CD4-positive, alpha-beta T cell treated with Interleukin-15 for 4 hours (primary cell): ENCODE measurements at places on chromosomes 6 and 20.

- DNase-seq: no peak
These were observed 236.3 kb upstream of the ZNF217 start for GRCh38 chr20:53829724-53830521.

DNA sequence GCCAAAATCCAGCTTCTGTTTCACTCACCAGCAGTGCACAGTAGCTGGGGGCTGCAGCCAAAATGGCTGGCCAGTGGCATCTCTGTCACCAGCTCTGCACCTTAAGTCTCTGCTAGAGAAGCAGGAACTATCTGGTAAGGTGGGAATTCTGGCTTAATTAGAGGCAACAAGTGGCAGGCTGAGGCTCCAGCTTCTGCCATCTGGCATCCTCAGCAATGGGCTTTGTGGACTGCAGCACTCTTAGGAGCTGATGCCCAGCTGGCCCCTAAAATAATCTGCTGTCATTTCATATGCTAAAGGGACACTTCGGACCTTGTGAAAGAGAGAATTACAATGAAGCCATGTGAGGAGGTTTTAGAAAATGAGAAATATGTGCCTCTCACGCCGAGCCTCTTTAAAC is 4.6 kb upstream of the CLDN20 start:
- no peak for DNase-seq

- peak; percentile 25 for DNase-seq
These were observed at the start of gene MYO6 for GRCh38 chr6:75748743-75749538. MYO6 (plus strand) TSS chr6:75749239; CDS start chr6:75817548, 68,309 bp downstream.

DNA sequence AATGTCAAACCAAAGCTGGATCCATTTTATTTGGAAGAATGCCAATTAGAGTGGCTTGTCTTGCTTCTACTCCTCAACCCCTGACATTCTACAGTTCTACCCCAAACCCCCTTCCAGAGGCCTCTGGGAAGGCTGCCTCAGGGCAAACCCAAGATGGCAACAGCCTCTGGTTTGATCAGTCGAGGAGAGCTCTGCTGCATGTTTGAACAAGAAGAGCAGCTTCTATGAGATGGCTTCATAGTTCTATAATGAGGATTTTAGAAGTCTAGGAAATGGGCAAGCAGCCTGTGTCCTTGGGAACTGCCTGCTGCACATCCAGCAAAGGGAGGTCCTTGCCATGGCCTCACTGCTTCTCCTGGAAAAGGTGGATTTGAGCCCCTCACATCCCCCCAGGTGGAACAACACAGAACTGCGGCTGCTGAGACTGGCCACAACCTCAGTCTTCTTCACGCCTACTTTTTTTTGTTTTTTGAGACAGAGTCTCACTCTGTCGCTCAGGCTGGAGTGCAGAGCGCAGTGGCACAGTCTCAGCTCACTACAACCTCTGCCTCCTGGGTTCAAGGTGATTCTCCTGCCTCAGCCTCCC is 37.9 kb downstream of the ZC3H12D start:
- no peak for DNase-seq

DNA sequence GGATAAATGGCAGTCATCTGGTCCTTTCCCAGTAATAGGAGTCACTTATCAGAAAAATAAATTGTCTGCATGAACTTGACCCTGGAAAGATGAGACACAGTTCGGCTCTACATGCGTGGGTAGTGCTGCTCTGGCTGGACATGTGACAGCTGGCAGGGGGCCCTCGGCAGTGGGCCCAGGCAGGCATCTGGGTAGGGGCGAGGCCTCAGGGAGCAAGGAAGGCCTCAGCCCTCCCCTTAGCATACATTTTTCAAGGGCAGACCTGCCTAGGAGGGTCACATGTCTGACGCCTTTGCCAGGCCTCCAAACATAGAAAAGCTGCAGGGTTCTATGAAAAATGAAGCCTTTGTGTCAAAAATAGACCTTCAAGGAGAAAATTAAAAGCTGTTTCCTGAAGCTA is 12.8 kb upstream of the ILRUN start:
- no peak for DNase-seq

GRCh38 chr6:40331545-40331944 is 255.6 kb downstream of the LRFN2 start:
- no peak for DNase-seq

DNA sequence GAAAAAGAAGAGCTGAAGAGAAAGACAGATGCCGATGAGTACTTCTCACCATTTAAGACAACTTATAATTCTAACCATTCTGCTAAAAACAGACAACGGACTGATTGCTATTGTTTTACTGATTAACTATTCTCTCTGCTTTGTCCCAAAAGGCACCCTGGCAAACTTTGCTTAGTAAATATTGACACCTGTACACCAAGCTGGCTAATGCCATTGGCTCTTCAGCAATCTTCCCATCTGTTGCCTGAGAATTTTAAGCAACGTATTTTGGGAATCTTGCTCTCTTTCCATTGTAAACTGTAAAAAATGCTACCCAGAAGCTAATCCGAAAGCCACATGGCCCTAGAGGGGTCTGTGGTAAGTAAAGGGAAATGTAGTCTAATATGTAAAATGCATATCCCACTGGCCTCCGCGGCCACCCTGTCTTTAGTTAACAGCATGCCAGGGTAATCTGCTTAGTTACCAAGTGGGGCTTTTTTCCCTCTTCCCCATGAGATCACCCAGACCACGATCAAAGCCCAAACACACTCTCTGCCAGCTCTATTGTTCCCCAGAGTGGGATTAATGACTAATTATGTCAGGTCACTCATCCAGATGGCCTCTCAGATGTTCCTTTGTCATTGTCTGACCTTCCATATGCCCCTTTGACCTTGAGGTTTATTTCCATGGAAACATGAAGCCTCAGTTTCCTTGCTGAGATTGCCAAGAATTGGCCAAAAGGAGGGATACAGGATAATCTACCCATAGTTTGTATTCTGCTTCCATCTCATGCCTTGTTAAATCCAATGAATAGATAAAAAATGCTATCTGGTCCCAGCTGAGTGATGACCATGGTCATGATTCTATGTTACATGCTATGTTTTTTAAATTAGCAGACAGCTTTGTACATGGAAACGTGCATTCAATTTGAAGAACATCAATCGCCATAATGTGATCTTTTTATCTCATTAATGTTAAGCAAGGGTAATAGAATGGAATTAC is 216.4 kb upstream of the MCHR2 start:
- DNase-seq: no peak

DNA sequence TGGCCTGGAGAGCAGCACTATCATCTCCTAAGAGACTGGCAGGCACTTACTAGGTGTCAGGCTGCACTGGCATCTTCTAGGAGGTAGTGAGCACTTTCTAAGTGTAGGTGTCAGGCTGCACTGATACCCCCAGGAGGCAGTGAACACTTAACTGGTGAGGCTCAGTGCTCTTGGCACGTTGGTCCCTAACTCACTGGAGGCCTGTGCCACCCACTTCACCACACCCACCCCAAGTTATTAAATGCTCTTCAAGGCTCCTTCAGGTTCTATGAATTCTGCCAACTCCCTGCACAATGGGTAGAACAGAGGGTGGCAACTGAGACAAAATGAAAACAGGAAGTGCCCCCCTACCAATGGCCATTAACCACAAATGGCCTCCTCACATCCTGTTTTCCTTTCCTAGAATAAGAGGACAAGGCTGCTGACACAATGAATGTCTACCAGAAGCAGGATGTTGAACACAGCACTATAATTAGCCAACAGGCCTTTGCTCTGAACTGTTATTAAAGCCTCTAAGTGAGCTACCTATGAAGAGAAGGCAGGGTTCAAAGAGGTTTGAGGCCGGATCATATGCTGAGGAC is 29.4 kb downstream of the NCOA5 start:
- peak; percentile 23 for DNase-seq

GRCh38 chr6:18595774-18596530 is 208.8 kb downstream of the RNF144B start:
- peak; percentile 49 for DNase-seq

DNA sequence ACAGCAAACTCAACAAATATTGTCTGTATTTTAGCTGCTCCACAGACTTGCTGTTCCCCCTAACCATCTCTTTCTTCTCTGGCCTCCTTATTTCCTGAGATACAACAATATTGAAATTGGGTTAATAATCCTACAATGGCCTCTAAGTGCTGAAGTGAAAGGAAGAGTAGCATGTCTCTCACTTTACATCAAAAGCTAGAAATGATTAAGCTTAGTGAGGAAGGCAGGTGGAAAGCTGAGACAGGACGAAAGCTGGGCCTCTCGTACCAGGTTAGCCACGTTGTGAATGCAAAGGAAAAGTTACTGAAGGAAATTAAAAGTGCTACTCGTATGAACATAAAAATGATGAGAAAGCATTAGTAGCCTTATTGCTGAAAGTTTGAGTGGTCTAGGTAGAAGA is 63.8 kb downstream of the ELOVL5 start:
- no peak for DNase-seq

GRCh38 chr20:34574426-34574825 is 15.9 kb downstream of the MAP1LC3A start:
- no peak for DNase-seq

GRCh38 chr20:16243470-16243869 is 329.8 kb downstream of the KIF16B start:
- no peak for DNase-seq

DNA sequence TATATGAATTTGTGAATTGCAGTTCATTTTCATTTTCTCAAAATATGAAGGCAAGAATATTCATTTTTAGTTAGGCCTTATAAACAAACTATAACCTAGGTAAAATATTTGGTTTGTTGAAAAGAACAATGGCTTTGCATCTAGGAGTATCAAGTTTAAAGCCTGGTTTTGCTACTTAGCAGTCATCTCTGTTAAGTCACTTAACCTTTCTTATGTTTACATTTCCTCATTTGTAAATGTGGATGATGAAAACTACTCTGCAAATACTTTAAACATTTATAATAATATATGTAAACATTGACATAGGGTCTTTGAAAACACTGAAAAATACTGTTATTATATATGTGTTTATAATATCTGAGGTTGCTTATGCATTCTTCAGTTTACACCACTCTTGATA is 135.5 kb downstream of the CENPW start:
- DNase-seq: no peak

GRCh38 chr6:109787312-109787711 is 96.2 kb downstream of the FIG4 start:
- DNase-seq: no peak

DNA sequence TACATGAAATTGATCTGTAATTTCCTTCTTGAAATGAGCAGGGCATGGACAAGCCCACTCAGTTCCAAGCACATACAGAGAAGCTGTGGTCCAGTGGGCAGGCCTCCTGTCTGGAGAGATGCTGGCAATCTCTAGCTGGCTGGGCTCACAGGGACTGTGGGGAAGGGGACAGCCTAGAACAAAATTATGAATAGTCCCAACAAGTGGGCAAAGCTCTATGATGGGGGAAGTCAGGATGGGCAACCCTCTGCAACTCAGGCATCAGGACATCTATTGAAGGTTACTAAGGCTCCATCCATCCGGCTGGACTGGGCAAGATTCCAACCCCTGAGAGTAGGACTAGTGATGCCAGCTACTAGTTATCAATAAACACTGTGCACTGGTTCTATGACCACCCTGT is 40.9 kb downstream of the TRERF1 start:
- no peak for DNase-seq

DNA sequence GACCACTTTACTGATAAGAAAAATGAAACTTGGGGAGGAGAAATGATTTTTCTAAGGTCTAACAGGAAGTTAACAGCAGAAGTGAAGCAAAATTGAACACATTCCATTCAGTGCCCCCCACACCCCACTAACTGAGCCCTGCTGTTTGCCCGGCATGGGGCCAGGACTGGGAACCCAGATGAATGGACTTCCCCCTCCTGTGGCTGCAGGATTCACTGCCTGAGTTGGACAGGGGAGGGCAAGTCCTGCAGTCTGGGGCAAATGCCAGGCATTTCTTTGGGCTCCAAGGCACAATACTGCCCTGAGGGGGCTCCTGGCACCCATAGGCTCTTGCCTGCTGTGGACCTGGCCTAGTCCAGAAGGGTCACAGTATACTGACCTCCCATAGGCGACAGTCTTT is 28.3 kb downstream of the FYN start:
- no peak for DNase-seq

- no peak for DNase-seq
These were observed 51.0 kb downstream of the TXNDC5 start for GRCh38 chr6:7859591-7859990.

DNA sequence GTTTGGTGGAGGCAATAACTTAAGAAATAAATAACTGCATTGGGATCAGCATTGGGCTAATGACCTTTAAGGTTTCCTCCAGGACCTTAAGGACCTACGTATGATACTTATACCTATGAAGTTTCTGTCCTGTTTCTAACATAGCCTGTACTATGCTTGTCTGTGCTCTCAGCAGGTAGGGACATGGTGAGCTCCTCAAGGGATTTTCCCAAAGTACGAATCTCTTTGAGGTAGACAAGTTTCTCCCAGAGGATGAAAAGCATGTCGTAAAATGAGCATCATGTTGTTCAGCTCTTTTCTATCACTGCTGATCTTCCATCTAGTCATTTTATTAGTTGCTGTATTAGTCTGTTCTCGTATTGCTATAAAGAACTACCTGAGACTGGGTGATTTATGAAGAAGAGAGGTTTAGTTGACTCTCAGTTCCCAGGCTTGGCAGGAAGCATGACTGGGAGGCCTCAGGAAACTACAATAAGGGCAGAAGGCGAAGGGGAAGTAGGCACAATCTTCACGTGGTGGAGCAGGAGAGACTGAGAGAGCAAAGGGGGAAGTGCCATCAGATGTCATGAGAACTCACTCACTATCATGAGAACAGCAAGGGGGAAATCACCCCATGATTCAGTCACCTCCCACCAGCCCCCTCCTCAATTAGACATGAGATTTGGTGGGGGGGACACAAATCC is 77.8 kb upstream of the TGM3 start:
- DNase-seq: peak; percentile 3

DNA sequence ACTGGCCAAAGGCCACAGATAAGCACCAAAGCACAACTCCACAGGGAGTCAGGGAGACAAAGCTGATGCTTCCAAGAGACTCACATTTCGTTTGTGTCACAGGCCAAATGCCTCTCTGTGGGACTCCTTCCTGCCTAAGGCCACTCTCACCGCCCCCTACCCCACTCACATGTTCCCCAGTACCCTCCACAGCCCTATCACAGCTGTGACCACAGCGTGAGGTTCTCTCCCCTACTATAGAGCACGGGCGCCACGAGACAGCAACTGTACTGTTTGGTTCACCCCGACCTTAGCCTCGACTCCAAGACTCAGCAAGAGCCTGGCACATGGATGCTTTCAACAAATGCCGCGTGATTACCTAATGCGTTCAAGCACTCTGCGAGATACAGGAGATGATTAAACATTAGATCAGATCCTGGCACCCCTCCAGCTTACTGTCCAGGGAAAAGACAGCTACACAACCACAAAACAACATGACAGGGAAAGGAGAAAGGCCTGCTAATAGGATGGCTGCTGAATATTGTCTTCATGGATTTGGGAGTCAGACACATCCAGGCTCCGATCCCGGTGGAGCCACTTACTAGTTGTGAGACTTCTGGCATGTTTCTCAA is 105.5 kb downstream of the AGPAT4 start:
- DNase-seq: no peak

GRCh38 chr6:144248003-144248402 is 37.1 kb upstream of the UTRN start:
- DNase-seq: no peak

DNA sequence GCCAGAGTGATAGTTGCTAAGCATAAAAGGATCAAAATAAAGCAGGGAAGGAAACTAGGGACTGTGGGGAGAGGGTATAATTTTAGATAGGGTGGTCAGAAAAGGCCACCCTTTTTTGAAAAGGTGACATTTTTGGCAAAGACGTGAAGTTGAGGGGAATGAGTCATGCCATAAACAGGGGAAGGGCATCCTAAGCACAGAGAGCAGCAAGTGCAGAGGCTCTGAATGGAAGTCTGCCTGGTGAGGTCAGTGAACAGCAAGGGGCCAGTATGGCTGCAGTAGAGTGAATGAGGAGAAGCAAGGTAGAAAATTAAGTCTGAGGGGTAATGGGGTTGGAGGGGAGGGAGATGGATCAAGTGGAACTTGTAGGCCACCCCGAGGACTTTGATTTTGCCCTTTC is 2.4 kb downstream of the KLC4 start:
- DNase-seq: no peak
